ENCODE measurements at places on chromosomes 3 and 15. TPM values are rescaled to one million over a fixed set of nuclear protein-coding genes. Genes with fewer than 3 reads are reported as not detected.

DNA sequence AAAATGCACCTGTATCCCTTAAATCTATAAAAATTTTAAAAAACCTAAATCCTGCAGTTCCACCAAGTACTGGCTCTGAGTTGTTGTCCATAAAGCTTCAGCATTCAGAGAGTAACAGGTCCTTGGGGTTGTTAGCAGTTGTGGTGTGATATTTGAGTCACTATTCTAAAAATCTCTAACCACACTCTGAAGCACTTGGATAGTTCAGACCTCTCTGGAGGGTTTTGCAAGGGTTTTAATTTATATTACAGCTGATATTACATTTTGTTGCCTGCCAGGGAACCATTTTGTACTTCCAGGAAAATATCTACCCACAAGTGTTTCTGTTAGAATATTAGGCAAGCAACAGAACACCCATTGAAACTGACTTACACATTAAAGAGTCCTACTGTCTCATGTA, 255.6 kb downstream of the TBL1XR1 start:
- H3K4me3 ChIP-seq: no peak overlapping the region
- H3K27me3 ChIP-seq: no peaks in the 10 kb centered on the region
- no peaks in the 10 kb centered on the region for H3K4me1 ChIP-seq
- H3K36me3 ChIP-seq: no peaks in the 10 kb centered on the region
- H3K27ac ChIP-seq: no peak overlapping the region
- no peak for DNase-seq

GRCh38 chr15:55197362-55197705, 593 bp upstream of the RSL24D1 start:
- H3K27ac ChIP-seq: peak overlapping the region; percentile 83
- peaks cover 17% of the 10 kb centered on the region for H3K4me1 ChIP-seq
- DNase-seq: no peak
- no peaks in the 10 kb centered on the region for H3K36me3 ChIP-seq

DNA sequence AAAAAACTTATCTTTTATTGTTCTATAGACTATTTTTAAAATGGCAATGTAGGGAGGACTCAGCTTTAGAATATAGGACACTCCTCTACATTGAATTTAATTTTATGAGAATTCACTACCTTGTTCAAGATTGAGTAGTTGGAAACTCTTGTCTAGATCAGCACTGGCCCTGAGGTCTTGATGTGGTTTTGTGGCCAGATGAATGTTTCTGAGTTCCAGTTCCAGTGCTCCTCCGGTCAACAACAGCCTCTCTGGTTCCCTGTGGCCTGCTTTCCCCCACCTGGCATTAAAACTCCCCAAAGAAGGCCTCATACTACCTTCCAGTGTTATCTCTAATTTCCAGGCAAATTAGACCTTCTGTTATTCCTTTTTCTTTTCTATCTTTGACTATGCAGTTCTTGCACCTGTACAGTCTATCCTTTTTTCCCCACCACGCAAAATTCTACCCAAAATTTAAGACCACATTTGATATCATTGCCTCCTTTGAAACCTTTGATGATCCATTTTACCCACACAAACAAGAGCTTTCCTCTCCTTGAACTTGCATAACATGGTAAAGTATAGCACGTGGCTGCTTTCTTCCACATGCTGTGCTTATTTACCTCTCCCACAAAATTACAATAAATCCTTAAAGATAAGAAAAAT, 9.6 kb upstream of the ANP32A start:
- no peaks in the 10 kb centered on the region for H3K36me3 ChIP-seq
- no peaks in the 10 kb centered on the region for H3K27me3 ChIP-seq
- no peak overlapping the region for H3K27ac ChIP-seq
- no peak overlapping the region for H3K4me3 ChIP-seq
- no peaks in the 10 kb centered on the region for H3K4me1 ChIP-seq

- H3K4me3 ChIP-seq: no peak overlapping the region
- no peaks in the 10 kb centered on the region for H3K4me1 ChIP-seq
- H3K27me3 ChIP-seq: no peaks in the 10 kb centered on the region
- no peak for DNase-seq
- H3K36me3 ChIP-seq: no peaks in the 10 kb centered on the region
Measured at GRCh38 chr3:33577173-33577572, 137.0 kb upstream of the UBP1 start.

- DNase-seq: no peak
- H3K27me3 ChIP-seq: no peaks in the 10 kb centered on the region
- H3K36me3 ChIP-seq: no peaks in the 10 kb centered on the region
- peaks cover 5% of the 10 kb centered on the region for H3K4me1 ChIP-seq
- no peak overlapping the region for H3K27ac ChIP-seq
- H3K4me3 ChIP-seq: no peak overlapping the region
Measured at GRCh38 chr3:190941694-190942260, 79.3 kb upstream of the GMNC start.

MYRIP gene
- 2.5 TPM for polyA plus RNA-seq

- H3K27ac ChIP-seq: no peak overlapping the region
- no peak overlapping the region for H3K4me3 ChIP-seq
- H3K4me1 ChIP-seq: no peaks in the 10 kb centered on the region
- no peaks in the 10 kb centered on the region for H3K36me3 ChIP-seq
- no peak for DNase-seq
Measured at GRCh38 chr3:193686665-193687483, 93.9 kb downstream of the OPA1 start.

- no peaks in the 10 kb centered on the region for H3K4me1 ChIP-seq
- no peaks in the 10 kb centered on the region for H3K27me3 ChIP-seq
- DNase-seq: no peak
- H3K36me3 ChIP-seq: no peaks in the 10 kb centered on the region
- H3K4me3 ChIP-seq: no peak overlapping the region
- no peak overlapping the region for H3K27ac ChIP-seq
Measured at GRCh38 chr15:69045802-69046201, 31.3 kb downstream of the NOX5 start.

DNA sequence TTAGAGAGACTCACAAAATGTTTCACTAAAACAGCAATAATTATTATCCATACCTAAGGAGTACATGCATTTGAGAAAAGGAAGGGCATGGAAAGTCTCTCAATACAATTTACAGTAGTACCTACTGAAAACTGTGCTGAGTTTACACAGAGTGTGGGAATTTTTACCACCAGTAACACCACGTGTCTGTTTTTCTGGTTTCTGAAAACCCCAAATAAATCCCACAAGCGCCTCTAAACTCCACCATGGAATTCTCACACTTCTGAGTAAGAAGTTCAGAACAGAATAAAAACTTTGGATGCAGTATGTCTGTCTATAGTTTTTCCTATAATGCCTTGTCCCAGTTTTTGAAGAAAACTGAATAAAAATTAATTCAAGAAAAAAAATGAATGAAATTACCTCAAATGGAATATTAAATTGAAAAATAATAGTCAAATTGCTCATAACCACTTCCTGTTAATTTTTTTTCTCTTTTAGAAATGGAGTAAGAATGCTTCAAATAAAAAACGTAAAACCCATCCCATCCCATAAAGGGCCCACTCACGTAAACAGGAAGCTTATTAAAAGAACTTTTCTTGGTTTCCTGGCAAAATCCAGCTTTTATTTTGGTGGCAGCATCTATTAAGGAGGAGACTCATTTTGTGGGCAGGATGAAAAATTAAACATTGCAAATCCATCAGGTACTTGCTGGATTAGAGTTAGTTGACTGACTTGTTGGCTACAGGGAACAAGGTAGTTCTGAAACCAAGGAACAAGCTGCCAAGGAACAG, 378.1 kb downstream of the TIGIT start:
- no peaks in the 10 kb centered on the region for H3K27me3 ChIP-seq
- no peaks in the 10 kb centered on the region for H3K36me3 ChIP-seq
- DNase-seq: no peak
- H3K4me3 ChIP-seq: no peak overlapping the region
- H3K27ac ChIP-seq: no peak overlapping the region
- peaks cover 9% of the 10 kb centered on the region for H3K4me1 ChIP-seq

DNA sequence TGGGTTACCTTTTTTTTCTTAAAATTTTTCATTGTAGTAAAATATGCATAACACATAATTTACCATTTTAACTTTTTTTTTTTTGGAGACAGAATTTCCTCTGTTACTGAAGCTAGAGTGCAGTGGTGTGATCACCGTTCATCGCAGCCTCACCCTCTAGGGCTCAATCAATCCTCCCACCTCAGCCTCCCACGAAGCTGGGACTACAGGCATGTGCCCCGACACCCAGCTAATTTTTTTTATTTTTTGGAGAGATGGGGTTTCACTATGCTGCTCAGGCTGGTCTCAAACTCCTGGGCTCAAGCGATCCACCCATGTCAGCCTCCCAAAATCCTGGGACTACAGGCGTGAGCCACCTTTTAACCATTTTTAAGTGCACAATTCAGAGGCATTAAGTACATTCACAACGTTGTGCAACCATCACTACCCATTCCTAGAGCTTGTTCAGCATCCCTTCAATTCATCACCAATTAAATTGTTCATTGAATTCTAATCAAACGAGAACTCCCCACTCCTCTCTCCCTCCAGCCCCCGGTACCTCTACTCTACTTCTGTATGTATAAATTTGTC, 44.6 kb downstream of the BHLHE40 start:
- no peaks in the 10 kb centered on the region for H3K36me3 ChIP-seq
- H3K4me1 ChIP-seq: no peaks in the 10 kb centered on the region
- no peak for DNase-seq

DNA sequence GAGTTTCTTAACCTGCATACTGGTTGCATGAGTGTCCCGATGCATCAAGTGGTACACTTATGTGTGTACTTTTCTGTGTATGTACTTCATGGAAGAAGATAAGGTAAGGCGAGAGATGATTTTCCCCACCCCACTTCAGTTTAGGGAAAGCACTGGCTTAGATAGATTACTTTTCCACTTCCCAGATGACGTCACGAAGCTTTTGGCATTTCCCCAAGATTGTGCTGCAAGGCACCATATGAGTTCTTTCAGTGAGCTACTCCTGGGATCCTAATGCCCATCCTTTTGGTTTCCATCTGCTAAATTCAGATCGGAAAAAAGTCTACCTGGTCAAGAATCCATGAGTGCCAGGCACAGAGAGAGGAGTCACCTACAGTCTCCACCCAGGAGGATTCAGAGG, 4.5 kb downstream of the IL17RB start:
- no peak overlapping the region for H3K27ac ChIP-seq
- peak; percentile 73 for DNase-seq
- no peak overlapping the region for H3K4me3 ChIP-seq
- H3K4me1 ChIP-seq: no peaks in the 10 kb centered on the region
- no peaks in the 10 kb centered on the region for H3K36me3 ChIP-seq

DNA sequence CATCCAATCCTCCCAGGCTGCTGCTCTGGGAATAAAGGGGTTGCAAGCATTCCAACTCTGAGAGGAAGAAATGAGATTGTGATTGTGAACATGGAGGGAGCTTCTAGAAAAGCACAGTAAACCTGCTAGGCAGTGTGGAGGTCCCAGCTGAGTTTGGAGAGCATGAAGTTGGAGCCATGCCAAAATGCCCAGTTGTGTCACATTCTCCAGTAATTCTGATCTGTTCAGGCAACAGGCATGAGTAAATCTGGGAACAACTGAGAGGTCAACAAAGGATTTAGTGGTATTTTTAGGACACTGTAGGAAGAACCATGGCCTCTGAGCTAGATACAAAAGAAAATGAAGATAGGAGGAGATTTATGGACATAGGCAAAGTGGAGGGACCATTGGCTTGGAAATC, 74.7 kb downstream of the CYP19A1 start:
- H3K27me3 ChIP-seq: no peaks in the 10 kb centered on the region
- H3K4me3 ChIP-seq: no peak overlapping the region
- no peaks in the 10 kb centered on the region for H3K4me1 ChIP-seq
- DNase-seq: no peak
- H3K36me3 ChIP-seq: no peaks in the 10 kb centered on the region

- no peak overlapping the region for H3K27ac ChIP-seq
- peak; percentile 4 for DNase-seq
- H3K27me3 ChIP-seq: no peaks in the 10 kb centered on the region
- H3K4me3 ChIP-seq: no peak overlapping the region
- H3K36me3 ChIP-seq: no peaks in the 10 kb centered on the region
Measured at GRCh38 chr15:51121118-51121517, 26.4 kb upstream of the TNFAIP8L3 start.

DNA sequence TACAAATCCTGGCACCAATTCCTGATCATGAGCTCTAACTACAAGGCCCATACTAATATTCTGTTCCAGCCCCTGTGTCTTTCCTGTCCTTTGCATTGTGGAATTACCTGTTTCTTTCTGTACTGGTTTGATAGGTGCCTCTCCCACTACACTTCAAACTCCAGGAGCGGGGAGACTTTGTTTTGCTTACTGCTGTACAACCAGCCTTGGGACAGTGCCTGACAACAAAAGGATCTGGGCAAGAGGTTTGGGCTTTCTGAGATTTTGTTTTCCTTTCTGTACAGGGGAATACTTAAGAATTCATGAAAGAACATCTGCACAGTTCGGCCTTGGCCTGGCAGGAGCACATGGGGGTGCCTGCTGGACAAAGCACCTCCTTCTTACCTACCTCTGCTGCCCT, 45.1 kb downstream of the ZDHHC3 start:
- no peaks in the 10 kb centered on the region for H3K27me3 ChIP-seq
- no peak overlapping the region for H3K27ac ChIP-seq
- peaks cover 15% of the 10 kb centered on the region for H3K36me3 ChIP-seq
- no peak for DNase-seq
- H3K4me1 ChIP-seq: no peaks in the 10 kb centered on the region

- H3K4me3 ChIP-seq: no peak overlapping the region
- peaks cover 5% of the 10 kb centered on the region for H3K27me3 ChIP-seq
- no peaks in the 10 kb centered on the region for H3K36me3 ChIP-seq
- H3K27ac ChIP-seq: no peak overlapping the region
- DNase-seq: no peak
Measured at GRCh38 chr15:48647962-48648361, 2.5 kb upstream of the FBN1 start.

EPHA6 gene
- polyA plus RNA-seq: 0.59 TPM

SATB1 gene
- polyA plus RNA-seq: 23.0 TPM

RBPMS2 gene
- 2.3 TPM for polyA plus RNA-seq

- no peaks in the 10 kb centered on the region for H3K27me3 ChIP-seq
- DNase-seq: no peak
- H3K27ac ChIP-seq: no peak overlapping the region
- no peaks in the 10 kb centered on the region for H3K36me3 ChIP-seq
Measured at GRCh38 chr3:186815435-186815834, 9.2 kb upstream of the RFC4 start.

GRCh38 chr15:69540622-69541021, 88.0 kb downstream of the RPLP1 start:
- no peak overlapping the region for H3K27ac ChIP-seq
- H3K27me3 ChIP-seq: no peaks in the 10 kb centered on the region
- H3K36me3 ChIP-seq: no peaks in the 10 kb centered on the region
- H3K4me3 ChIP-seq: no peak overlapping the region
- no peak for DNase-seq
- no peaks in the 10 kb centered on the region for H3K4me1 ChIP-seq

GRCh38 chr3:119469418-119470189, 841 bp downstream of the POGLUT1 start:
- DNase-seq: no peak
- H3K4me1 ChIP-seq: peaks cover 10% of the 10 kb centered on the region
- no peaks in the 10 kb centered on the region for H3K27me3 ChIP-seq
- peak overlapping the region; percentile 69 for H3K27ac ChIP-seq
- peaks cover 4% of the 10 kb centered on the region for H3K36me3 ChIP-seq

CNTN3 gene
- 2.6 TPM for polyA plus RNA-seq

- no peak overlapping the region for H3K27ac ChIP-seq
- no peaks in the 10 kb centered on the region for H3K36me3 ChIP-seq
- H3K27me3 ChIP-seq: no peaks in the 10 kb centered on the region
- no peaks in the 10 kb centered on the region for H3K4me1 ChIP-seq
Measured at GRCh38 chr3:23333633-23334032, 130.5 kb downstream of the UBE2E2 start.

GRCh38 chr15:44713006-44713966, 2.0 kb downstream of the B2M start:
- H3K27ac ChIP-seq: peak overlapping the region; percentile 99
- H3K27me3 ChIP-seq: no peaks in the 10 kb centered on the region
- DNase-seq: no peak
- H3K36me3 ChIP-seq: peaks cover 12% of the 10 kb centered on the region

GRCh38 chr3:55461896-55462295, 25.2 kb downstream of the WNT5A start:
- no peaks in the 10 kb centered on the region for H3K36me3 ChIP-seq
- peak; percentile 48 for DNase-seq
- no peak overlapping the region for H3K27ac ChIP-seq

Data from pancreas (tissue), 10 donors.